ENCODE measurements at places on chromosomes 11 and 22.

DNA sequence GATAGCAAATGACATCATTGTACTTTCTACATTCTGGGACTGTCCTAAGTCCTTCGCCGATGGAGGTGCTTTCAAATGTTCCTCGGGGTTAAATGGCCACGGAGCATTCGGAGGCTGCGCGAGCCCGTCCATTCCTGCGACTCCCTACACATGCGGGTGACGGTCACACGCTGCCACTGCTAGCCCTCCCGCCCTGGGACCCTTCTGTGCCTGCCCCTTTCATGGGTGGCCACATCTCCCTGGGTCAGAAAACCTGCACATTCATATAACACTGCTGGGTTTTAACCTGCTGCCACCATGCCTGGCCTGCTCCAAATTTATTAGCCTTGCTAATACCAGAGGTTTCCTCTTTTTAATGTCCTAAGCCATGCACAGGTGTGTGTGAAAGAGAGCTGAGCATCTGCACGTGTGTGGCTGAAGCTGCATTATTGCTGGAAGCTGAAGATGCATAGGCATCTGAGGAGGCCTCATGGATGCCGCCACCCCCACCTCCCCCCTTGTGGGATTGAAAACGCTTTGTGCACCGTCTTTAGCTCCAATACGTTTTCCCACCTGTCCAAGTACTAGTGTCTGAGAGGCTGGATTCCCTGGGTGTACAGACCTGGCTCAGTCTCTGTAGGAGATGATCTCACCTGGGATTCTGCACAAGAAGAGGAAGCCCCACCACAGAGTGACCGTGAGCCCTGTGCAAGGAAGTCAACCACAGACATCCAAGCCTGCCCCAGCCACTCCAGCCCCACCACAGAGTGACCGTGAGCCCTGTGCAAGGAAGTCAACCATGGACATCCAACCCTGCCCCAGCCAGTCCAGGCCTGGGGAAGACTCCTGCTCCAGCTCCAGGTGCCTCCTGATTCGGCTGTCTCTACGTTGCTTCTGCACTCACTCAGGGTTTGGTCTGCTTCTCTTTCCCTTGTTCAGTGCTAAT lies 626.4 kb downstream of the BRD1 start:
- DNase-seq: no peak

DNA sequence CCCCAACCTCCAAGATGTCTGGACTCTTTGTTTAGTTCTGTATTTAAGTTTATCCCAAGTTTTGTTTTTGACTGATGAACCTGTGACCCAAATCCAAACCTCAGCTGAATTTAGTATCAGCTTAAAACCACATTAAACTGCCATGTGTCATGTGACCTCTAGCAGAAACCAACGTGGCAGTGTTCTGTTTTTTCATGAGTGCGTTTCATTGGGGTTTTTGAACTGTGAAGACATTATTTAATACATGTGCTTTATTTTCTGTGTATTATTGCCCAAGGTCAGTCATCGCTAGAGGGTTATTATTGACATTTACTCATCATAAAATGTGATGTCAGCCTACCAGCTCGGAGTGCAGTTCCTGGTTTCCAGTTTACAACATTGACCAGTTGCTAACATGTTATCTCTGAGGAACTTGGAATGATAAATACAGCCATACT lies 1.8 kb downstream of the TLCD5 start:
- no peak for DNase-seq

GRCh38 chr11:7498193-7498592 lies 12.9 kb downstream of the OLFML1 start:
- no peak for DNase-seq

DNA sequence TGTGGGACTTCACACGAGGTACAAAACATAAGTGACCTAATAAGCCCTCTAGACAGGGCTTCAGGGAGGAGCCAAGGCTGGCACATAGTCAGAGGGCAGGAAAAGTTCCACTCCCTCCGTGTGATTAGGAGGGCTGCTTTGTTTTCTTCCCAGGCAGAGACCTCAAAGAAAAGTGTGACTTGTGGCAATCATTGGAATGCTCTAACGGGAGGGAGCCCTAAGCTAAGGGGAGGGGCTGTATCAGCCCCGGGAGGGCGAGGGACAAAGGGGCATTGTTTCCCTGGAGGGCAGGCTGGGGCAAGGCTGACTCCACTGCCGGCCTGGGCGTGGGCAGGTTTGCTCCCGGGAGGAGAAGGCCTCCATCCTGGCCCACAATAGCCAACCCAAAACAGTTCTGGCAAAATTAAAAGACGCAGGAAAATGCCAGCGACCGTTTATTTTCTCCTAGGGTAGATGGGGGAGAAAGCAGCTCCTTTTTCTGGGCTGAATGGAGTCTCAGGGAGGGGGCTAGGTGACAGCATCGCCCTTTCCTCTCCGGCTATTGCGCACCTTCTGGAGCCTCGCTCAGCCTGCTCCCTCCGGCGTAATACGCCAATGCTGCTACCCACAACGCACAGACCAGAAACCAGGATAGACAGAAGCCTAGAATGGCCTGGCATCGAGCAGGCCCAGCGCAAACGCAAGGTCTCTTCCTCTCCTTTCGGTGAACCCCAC lies 60.2 kb downstream of the ENDOD1 start:
- no peak for DNase-seq

- no peak for DNase-seq
Measured at GRCh38 chr22:46678785-46679700, 58.9 kb downstream of the GRAMD4 start.

DNA sequence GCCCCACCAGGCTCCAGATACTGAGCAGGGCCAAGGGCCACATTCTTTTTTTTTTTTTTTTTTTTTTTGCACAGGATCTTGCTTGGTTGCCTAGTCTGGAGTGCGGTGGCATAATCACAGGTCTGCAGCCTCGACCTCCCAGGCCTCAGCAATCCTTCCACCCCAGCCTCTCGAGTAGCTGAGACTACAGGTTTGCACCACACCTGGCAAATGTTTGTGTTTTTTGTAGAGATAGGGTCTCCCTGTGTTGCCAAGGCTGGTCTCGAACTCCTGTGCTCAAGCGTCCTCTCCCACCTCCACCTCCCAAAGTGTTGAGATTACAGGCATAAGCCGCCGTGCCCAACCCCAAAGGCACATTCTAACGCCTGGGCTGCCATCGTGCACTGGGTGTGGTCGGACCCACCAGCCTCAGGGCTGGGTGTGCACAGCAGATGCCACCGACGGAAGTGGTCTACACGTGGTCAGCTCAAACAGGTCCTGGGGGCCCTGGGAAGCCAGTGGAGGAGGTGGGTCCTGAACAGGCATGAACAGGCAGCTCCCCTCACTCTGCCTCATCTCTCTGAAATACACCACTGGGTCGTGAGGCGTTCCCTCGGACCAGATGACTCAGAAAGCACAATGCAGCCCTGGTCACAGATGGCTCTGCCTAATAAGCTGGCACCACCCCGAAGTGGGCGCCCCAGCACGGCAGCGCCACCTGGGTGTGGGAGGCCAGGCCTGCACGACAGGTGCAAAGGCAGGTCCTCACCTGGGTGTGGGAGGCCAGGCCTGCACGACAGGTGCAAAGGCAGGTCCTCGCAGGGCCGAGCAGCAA lies 5.1 kb upstream of the B4GALNT4 start:
- DNase-seq: peak; percentile 59

DNA sequence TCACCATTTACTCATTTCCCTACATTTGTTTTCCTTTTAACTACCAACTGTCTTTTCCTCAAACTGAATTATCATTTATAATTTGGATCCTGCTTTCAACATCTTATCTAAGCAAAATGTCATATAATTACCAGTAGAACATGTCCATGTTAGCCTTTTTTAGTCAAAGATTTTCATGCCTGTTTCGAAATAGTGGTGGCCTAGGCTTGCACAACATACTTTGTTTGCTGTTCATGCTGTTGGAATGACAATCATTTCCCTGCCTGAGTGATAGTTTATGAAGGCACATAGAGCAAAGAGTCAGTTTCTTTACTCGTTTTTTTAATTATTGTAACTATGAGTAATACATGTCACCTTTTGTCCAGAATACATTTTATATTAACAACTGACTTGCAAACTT lies 144.3 kb upstream of the ANO3 start:
- no peak for DNase-seq

- no peak for DNase-seq
Measured at GRCh38 chr11:2363130-2363529, 14.0 kb upstream of the CD81 start.

DNA sequence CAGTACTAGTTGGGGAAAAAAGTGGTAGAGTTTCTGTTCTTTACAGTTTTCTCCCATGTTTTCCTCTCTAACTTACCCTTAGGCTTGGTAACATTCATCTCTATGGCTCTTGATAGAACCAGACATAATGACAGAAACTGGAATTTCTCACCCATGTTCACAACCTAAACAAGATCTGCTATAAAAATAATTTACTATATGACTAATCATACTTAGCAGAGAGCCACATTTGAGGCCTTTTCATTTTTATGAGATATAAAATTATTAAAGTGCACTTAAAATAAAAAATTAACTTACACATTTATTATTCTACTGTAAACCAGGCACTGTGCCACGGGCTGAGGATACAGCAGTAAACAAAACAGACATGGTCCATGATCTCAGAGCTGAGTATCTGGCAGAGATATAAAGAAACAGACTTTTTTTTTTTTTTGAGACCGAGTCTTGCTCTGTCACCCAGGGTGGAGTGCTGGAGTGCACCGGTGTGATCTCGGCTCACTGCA lies 98.1 kb downstream of the GAB2 start:
- DNase-seq: no peak

GRCh38 chr11:24234822-24235508 lies 261.9 kb upstream of the LUZP2 start:
- DNase-seq: no peak

DNA sequence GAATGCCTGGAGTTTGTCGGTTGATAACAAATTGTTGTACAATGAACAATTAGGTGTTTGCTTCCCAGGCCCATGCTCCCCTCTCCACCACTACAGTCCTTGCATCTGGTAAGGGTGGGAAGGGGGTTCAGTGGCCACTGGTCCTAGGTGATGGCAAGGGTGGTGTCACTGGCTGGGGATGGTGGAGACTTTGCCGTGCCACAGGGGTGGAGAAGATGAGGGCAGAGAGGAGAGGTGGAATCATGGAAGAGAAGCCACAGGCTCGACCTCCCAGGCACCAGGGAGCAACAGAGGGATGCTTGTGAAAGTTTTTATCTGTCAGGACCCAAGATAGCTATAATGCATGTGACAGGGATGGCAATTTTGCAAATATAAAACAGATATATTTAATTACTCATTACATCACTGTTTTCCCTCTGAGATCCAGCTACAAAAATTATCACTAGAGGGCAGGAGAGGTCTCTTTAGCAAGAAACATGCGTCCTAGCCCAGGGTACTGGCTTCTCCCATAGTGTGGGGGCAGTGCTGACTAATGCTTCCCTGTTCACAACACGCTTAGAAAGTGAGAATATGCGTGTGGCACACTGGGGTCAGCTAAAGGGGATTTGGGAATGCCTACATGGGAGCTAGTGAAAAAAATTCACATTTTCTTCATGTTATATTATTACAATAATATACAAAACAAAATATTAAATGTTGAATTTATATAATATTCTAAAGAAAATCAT lies 49.0 kb upstream of the AMPD3 start:
- DNase-seq: peak; percentile 8

GRCh38 chr11:127136438-127136837 lies 135.9 kb upstream of the KIRREL3 start:
- no peak for DNase-seq

DNA sequence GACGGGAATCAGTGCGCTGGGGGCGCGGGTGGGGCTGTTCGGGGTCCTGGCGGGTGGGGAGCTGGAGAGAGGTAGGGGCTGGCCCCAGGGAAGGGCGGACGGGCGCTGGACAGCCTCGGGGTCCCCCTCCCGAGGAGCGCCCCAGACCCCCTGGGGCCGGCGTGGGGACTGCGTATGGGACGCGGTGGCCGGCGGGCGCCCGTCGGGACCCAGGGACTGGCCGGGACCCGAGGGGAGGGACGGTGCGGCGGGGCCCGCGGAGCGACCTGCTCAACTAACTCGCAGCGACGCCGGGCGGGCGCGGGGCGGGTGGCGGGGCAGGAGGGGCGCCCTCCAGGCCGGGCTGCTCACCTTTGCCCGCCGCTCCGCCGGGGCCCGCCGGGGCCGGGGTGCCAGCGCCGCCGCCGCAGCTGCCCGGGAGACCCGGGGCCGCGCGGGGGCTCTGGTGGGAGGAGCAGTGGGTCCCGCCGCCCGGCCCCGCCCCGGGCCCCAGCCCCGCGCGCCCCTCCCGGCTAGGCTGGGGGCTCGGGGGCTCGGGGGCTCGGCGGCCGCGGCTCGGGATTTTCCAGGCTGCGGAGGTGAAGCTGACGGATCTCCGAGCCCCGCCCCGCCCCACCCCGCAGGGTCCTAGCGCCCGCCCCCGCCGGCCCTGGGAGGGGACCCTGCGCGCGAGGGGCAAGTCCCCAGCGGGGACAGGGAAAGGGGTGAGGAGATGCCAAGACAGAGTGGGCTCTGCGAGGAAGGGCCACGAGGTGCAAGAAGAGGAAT lies 12.3 kb downstream of the STARD10 start:
- DNase-seq: peak; percentile 61

GRCh38 chr11:70067036-70067435 lies 11.1 kb upstream of the ANO1 start:
- no peak for DNase-seq

GRCh38 chr11:66326261-66327111 lies 9.6 kb upstream of the CD248 start:
- DNase-seq: no peak

- no peak for DNase-seq
Measured at GRCh38 chr11:120950880-120951279, 73.0 kb upstream of the TBCEL start.

DNA sequence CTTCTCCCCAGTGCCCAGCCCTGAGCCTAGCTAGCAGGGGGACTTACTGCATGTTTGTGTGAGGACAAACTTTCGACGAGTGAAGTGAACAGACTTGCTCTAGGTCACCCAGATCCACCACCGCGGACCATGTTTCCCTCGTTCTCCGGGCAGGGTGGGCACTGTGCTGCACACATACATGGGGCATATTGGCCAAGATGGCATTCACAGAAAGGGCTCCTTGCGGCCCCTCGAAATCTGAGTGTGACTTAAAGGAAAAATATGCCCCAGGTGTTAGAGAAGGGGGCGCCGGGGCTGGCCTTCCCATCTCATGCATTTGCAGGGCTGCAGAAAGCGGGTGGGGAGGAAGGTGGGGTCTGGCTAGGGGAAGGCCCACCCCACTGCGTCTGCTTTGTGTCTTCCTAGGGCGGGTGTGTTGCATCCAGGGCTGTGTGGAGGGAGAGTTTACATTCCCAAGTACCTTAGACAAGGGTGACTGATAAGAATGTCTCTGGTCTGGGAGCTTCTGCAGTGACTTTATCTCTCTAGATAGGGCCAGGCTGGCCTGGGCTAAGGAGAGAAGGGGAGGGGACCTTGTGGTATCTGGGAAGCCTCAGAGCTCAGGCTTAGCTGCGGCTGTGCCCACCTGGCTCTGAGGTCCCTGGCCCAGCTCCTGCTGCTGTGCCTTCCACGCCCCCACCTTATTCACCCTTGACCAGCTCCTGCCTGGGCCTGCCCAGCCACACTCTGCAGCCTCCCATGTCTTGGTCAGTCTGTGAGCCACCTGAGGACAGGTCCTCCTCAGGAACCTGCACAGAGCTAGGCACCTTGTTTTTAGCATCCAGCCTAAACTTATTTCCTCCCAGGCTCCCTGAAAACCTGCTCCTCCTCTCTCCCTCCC lies 45.8 kb downstream of the LRRC32 start:
- no peak for DNase-seq

All from T-helper 22 cell (primary cell).